ENCODE measurements at places on chromosomes 7 and 10.

DNA sequence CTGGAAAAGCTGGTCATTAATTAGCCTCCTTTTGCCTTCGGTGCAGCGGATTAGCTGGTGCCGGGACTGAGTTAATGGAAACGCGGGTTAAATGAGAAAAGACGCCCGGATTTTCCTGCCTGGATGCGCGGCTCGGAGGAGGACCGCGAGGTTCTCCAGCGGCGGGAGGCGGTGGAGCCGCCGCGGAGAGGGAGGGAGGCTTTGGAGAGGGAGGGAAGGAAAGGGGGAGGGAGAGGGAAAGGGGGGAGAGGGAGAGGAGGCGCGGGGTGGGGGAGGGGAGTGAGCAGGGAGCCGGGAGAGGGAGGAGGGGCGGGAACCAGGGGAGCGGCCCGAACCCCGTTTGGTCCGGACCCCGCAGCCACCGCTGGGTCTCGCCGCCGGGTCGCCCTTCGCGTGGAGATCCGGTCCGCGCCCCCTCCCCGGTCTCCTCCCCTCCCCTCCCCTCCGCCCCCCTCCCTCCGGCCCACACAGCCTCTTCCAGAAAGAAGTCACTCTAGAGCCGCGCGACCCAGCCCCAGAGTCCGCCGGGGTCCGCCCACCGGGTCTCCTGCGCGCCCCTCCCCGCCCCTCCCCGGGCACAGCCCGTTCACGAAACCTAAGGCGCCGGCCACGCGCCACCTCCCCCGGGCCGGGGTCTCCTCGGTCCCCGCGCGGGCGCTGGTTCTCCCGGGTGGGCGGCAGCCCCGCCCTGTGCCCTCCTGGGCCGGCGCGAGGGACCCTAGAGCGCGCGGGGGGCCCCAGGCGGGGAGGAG lies 347.5 kb downstream of the DNAJB6 start:
- peaks cover 11% of the 10 kb centered on the region for H3K4me1 ChIP-seq
- H3K27me3 ChIP-seq, result peaks cover 81% of the 10 kb centered on the region
- peak; percentile 69 for DNase-seq
- no peaks in the 10 kb centered on the region for H3K36me3 ChIP-seq

DNA sequence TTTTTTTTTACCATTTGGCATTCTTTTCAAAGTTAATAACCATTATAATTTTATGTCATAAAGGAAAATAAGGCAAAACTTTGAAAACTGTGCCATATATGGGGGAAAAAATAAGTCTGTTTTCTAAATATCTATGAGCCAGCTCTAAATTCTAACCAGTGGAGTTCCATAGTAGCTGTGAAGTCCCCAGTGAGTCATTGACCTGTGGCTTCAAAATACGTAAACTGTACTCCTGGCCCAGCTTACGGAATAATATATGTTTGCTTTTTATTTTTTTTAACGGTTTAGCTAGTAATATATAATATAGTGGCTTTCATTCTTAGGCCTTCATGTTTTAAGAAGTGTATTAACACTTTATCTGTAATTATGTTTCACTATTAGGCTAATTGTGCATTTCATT lies 20.5 kb downstream of the ZRANB1 start:
- DNase-seq, result no peak
- no peak overlapping the region for H3K4me3 ChIP-seq
- no peaks in the 10 kb centered on the region for H3K27me3 ChIP-seq
- peaks cover 15% of the 10 kb centered on the region for H3K36me3 ChIP-seq
- peaks cover 19% of the 10 kb centered on the region for H3K4me1 ChIP-seq

DNA sequence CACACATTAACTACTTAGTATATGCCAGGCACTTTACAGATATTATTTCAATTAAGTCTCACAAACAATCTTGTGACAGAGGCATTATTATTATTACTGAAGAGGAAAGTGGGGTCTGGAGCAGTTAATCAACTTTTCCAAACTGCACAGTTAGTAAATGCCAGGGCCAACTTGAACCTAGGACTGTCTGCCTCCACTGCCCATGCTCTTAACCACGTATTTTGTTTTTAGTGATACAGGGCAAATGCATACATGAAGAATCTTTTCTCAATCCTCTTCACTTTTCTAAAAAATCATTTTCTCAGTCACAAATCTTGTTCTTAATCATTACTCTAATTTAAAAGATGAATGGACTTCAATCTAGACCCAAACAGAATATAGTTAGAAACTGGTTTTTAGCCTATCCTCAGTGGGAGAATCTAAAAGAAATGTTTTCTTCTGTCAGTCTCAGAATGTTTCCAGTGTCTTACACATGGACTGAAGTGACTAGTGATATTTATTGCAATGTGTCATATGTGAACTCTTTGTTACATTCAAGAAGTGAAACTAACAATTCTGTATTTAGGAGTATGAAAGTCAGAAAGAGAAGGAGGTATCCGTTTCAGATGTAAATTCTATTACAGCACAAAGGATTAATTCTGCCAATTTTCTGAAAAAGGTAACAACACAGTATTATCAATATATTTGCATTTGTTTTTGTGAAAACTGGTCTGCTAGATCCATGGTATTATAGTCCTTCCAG lies 55.5 kb upstream of the CCNJ start:
- H3K4me3 ChIP-seq, result no peak overlapping the region
- DNase-seq, result no peak
- H3K27ac ChIP-seq, result no peak overlapping the region
- H3K36me3 ChIP-seq, result no peaks in the 10 kb centered on the region
- peaks cover 20% of the 10 kb centered on the region for H3K27me3 ChIP-seq

DNA sequence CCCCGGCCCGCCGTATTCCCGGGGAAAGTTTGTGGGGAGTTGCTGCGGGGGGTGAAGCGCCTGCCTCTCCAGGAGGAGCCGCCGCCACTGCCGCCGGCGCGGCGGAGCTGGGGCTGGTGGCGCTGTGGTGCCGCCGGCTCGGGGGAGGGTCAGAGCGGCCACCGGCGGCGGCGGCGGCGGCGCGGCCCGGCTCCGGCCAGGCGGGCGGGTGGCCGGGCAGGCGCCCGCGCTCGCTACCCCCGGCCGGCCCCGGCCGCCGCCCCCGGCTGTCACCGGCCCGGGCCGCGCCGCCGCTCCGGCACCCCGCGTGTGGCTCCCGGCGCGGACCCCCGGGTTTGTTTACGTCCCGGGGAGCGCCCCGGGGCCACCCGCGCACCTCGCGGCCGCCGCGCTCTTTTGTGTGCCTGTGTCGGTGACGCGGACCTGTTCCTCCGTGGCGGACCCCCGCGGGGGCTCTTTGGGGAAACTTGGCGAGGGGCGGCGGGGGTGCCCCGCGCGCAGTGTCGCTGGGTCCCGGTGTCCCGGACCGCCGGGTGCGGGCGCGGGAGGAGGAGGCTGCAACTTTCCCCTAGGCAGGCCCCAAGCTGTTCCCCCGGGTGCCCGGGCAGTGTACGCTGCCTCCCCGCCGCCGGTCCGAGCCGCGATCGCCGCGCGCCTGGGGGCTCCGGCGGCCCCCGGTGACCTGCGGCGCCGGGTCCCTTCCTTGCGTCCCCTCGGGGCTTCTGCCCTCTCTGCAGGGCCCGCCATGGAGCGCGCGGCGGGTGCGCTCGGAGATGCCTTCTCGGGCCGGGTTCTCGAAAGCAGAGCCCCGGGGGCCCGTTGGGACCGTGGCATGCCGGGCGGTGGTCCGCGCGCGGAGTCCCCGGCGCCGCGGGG lies 593 bp upstream of the CUX1 start:
- no peaks in the 10 kb centered on the region for H3K36me3 ChIP-seq
- H3K4me3 ChIP-seq, result no peak overlapping the region
- peaks cover 33% of the 10 kb centered on the region for H3K4me1 ChIP-seq
- peaks cover 35% of the 10 kb centered on the region for H3K27me3 ChIP-seq

GRCh38 chr10:71753091-71753959 lies 20.0 kb downstream of the VSIR start:
- H3K36me3 ChIP-seq, result no peaks in the 10 kb centered on the region
- DNase-seq, result no peak
- peak overlapping the region; percentile 63 for H3K27ac ChIP-seq
- no peaks in the 10 kb centered on the region for H3K27me3 ChIP-seq

- DNase-seq, result no peak
- H3K36me3 ChIP-seq, result peaks cover 19% of the 10 kb centered on the region
- H3K4me1 ChIP-seq, result peaks cover 23% of the 10 kb centered on the region
- H3K4me3 ChIP-seq, result peak overlapping the region; percentile 94
- peak overlapping the region; percentile 72 for H3K27ac ChIP-seq
- peaks cover 9% of the 10 kb centered on the region for H3K27me3 ChIP-seq
Measured at GRCh38 chr10:128125416-128125943, 743 bp downstream of the MKI67 start.

DNA sequence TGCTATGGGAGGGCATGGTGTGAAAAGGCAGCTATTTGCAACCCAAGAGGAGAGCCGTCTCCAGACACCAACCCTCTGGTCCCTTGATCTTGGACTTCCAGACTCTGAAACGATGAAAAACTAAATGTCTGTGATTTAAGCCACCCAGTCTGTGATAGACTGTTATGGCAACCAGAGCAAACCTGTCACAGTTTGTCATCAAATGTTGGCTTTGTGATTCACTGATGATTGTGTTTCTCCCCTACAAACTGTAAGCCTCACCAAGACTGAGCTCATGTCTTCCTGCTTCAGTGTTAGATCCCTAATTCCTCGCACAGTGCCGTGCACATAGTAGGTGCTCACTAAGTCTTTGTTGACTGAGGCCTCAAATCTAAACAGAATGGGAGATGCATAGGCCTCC lies 224.6 kb upstream of the PITRM1 start:
- no peaks in the 10 kb centered on the region for H3K36me3 ChIP-seq
- no peak overlapping the region for H3K4me3 ChIP-seq
- H3K27ac ChIP-seq, result no peak overlapping the region
- peaks cover 11% of the 10 kb centered on the region for H3K27me3 ChIP-seq
- peaks cover 52% of the 10 kb centered on the region for H3K4me1 ChIP-seq

DNA sequence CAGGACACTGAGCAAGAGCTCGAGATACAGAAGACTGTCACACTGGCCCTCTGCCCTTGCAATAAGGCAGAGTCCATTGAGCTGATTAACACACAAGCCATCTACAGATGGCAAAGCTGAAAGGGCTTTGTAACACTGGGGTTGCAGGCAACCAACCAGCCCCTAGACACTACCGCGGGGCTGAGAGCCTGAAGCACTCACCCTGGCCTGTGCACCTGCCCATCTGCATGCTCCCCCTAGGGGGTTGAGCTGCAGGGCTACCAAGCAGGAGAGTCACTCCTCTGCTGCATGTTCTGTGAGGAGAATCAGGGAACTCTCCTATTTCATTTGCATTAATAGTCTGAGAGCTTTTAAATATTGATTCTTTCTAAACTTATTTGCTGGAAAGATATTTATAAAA lies 128.1 kb upstream of the VIPR2 start:
- no peak overlapping the region for H3K4me3 ChIP-seq
- no peak overlapping the region for H3K27ac ChIP-seq
- H3K36me3 ChIP-seq, result no peaks in the 10 kb centered on the region

DNA sequence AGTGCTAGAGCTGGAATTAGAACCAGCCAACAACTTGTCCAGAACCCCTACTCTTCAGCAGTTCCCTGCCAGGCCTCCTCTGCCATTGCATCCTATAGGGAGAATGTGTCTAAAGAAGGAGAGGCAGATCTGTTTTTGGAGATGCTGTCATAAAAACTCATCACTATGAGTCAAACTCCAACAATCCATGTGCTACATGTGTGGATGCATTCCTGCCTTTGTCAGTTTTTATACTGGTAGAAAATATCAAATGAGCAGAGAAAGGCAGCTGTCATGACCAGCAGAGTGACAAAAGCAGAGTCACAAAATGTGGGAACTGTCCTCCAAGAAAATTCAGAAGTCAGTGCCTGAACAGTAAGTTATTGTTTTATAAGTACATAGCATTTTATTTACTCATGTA lies 93.0 kb downstream of the ABLIM1 start:
- H3K4me3 ChIP-seq, result no peak overlapping the region
- no peak overlapping the region for H3K27ac ChIP-seq
- peaks cover 14% of the 10 kb centered on the region for H3K4me1 ChIP-seq
- no peaks in the 10 kb centered on the region for H3K27me3 ChIP-seq
- H3K36me3 ChIP-seq, result peaks cover 9% of the 10 kb centered on the region

DNA sequence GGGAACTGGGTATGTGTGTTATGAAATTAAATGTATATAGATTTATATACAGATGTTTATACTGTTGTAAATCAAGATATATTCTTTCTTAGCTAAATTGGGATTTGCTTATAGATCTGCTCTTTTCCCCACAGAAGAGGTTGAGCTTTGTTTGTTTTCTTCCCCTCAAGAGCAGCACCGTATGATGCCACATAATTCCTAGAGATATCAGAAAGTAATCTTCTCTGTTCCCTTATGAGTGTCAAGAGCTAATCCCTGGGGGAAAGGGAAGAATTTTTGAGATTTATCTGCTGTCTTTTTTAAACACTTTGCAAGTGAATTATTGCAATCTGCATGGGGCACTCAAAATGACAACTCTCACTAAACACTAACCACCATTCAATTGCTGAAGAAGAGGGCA lies 68.7 kb upstream of the SP4 start:
- H3K27me3 ChIP-seq, result peaks cover 15% of the 10 kb centered on the region
- no peak for DNase-seq
- H3K27ac ChIP-seq, result no peak overlapping the region
- no peak overlapping the region for H3K4me3 ChIP-seq
- no peaks in the 10 kb centered on the region for H3K36me3 ChIP-seq

DNA sequence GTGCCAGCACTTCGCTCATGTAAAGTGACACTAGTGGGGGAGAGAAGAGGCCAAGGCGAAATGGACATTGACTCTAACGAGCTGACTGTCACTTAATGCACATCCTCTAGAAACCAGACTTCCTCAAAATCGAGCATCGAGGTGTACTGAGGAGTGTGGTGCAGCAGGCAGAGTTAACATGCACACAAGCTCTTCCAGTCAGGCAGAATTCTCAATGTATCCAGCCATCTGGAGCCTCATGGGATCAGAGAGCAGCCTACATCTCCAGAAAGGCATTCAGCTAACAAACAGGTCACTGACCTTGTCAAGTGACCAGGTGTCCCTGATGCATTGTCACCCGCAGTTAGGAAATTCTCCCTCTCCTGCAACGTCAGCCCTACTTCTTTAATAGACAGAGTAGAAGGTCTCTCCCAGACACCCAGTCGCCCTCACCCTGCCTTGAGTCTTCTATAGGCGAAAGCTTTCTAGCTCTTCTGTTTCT lies 259.8 kb upstream of the AOAH start:
- no peak for DNase-seq
- no peaks in the 10 kb centered on the region for H3K36me3 ChIP-seq
- H3K27ac ChIP-seq, result no peak overlapping the region
- peaks cover 63% of the 10 kb centered on the region for H3K4me1 ChIP-seq
- H3K4me3 ChIP-seq, result peak overlapping the region; percentile 69
- no peaks in the 10 kb centered on the region for H3K27me3 ChIP-seq

GRCh38 chr10:124092250-124092859 lies 1.0 kb downstream of the CHST15 start:
- H3K4me1 ChIP-seq, result peaks cover 42% of the 10 kb centered on the region
- peak; percentile 76 for DNase-seq
- H3K27ac ChIP-seq, result peak overlapping the region; percentile 75
- peak overlapping the region; percentile 91 for H3K4me3 ChIP-seq
- peaks cover 61% of the 10 kb centered on the region for H3K27me3 ChIP-seq
- H3K36me3 ChIP-seq, result no peaks in the 10 kb centered on the region
